Sigmoid colon (tissue), 7 donors: ENCODE measurements at places on chromosomes 2 and 18. TPM values are rescaled to one million over a fixed set of nuclear protein-coding genes. Genes with fewer than 3 reads are reported as not detected.

TBC1D8 gene
- 12.8 TPM for total RNA-seq

MSTN gene
- 0.41 TPM for total RNA-seq

DNA sequence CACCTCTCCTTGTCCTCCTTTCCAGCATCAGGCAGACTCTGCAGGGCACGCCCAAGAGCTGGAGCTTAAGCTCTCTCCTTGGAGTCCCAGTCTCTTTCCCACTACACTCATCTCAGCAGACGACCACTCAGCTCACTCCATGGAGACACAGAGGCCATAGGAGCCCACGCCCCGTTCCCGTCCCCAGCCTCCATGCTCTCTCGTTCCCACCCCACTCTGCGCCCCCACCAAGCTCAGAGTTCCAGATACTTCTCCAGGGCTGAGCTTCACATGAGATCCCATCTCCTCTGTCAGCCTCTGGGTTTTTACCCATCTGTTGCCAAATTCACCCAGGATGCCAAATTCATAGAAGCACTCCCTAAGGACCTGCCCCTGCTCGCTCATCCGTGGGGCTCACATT is 87.3 kb downstream of the MALT1 start:
- no peak for DNase-seq

DNA sequence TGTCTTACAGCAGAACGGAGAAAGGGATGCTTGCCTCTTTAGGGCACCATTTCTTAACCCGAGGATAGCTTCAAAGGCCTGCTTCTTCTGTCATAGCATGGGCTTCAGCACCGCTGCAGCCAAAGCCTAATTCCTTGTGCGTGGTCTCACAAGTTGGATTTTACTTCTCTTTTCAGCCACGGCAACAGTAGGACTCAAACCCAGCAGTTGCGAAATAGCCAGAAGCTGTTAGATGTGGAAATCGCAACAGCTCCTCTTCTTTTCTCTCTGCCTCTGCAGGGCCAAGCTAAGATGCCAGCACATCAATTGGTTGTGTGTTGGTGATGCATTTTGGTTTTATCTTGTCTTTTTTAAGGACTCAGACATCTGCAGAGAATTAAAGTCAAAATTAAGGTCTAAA is 3.1 kb downstream of the NRXN1 start:
- no peak for DNase-seq

DNA sequence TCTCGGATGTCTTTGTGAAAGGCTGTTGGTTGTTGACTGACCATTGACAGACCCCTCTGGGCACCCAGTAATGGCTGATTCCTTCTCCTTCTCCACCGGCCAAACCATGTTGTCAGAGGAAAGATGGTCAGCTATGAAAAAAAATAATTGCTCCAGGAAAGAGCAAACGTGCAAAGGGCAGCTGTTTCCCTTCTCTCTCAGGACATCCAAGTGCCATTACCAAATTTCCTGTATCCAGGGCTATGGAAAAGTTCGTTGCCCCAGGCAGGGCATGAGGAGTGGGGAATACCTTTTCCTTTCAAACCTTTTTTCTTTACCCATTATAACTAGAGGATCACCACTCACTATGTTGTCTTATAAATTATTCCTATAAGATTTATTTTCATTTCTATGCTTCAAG is 321.5 kb upstream of the HNRNPA3 start:
- no peak for DNase-seq
